ENCODE measurements at places on chromosomes 3 and 15.
A peak's percentile ranks its signal among the peaks of the same experiment; 100 is the strongest.

- no peak for DNase-seq
These were observed 263.8 kb upstream of the ATP10A start for GRCh38 chr15:26126819-26127387.

- DNase-seq = no peak
These were observed at the start of gene SLCO2A1 for GRCh38 chr3:134029734-134030378. SLCO2A1 (minus strand) TSS chr3:134029925; CDS start chr3:134029802, 123 bp downstream.

- DNase-seq = no peak
These were observed 145.4 kb upstream of the PROK2 start for GRCh38 chr3:71930056-71930991.

DNA sequence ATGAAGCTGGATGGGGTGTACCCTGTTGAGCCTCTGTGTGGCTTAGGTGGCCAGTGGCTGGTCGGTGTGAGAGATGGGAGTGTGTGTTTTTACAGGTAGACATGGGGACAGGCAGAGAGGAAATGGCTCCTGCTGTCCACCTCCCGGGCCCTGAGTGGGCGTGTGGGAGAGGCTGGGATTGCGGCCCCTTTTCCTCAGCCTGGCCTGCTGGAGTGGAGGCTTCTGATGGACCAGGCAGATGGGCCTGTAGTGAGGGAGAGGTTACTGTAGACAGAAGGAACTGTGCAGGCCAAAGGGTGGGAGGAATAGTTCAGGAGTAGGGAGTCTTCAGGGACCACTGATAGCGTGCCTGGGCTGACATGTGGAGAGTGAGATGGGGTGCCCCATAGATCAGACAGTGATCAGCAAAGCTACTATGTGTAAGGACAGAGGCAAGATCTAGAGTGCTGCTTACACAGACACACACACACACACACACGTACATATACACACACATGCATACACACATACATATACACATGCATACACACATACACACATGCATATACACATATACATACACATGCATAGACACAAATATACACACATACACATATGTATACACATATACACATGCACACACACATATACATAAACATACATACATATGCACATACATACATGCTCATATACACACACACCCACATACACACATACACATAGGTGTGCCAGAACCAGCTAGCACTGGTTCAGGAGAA is 26.4 kb downstream of the ACAA1 start:
- no peak for DNase-seq

DNA sequence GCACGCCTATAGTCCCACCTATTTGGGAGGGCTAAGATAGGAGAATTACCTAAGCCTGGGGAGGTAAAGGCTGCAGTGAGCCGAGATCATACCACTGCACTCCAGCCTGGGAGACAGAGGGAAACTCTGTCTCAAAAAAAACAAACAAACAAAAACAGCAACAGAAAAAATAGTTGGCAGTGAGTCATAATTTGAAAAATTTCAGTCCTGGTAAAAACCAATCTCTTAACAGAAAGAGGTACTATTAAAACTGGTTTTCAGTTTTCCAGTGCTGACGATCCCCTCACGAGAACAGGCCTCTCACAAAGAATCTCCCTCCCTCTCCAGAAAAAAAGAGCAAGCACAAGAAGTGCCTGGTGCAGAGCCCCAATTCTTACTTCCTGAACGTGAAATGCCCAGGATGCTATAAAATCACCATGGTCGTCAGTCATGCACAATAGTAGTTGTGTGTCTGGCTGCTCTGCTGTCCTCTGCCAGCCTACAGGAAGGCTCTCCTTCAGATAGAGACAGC is 22.8 kb upstream of the MAP4 start:
- DNase-seq = no peak

DNA sequence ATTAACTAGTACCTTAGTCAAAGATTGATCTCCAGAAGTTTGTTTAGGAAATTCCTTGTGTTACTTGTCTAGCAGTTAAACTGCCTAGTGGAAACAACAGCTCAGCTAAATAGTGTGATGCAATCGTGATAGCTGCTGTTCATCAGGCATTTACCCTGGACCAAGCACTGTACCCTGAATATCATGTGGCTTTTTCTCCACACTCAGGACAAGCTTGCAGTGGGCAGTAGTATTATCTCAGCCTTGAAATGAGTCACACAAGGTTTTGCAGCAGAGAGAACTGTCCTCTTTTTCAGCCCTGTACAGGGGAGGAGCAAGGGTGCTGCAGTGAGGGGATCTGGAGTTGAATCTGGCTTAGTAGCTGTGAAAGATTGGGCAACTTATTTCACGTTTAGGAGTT is 208.4 kb downstream of the TP63 start:
- no peak for DNase-seq

DNA sequence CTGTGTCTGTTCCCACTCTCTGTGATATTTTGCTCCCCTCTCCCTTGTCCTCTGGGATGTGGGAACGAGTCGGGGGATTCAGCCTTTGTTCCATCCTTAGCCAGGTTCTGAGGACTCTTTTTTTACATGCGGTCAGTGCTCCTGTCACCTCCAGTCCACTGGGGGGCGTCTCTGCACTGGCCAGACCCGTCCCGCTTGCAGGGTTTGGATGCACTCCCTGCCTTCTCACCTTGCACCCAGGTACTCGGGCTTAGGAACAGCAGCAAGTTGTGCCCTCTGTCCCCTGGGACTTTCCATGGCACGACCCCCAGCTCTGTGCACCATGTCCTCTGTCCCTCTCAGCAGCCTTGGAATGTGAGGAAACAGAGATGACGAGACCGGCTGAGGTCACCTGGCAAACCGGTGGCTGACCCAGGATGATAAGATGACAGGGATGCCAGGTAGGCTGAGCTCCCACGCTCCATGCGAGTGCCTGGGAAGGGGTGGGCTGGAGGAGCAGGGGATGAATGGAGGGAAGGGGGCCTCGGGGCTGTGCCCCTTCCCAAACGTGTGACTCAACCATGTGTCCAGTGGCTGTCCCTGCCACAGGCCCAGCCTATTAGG is 27.3 kb upstream of the FGD5 start:
- DNase-seq = no peak

GRCh38 chr3:39146611-39147591 is 6.5 kb downstream of the CSRNP1 start:
- peak; percentile 48 for DNase-seq

GRCh38 chr3:169980055-169980454 is 13.4 kb downstream of the SEC62 start:
- DNase-seq = no peak

GRCh38 chr3:132006605-132007204 is 28.1 kb downstream of the CPNE4 start:
- no peak for DNase-seq

DNA sequence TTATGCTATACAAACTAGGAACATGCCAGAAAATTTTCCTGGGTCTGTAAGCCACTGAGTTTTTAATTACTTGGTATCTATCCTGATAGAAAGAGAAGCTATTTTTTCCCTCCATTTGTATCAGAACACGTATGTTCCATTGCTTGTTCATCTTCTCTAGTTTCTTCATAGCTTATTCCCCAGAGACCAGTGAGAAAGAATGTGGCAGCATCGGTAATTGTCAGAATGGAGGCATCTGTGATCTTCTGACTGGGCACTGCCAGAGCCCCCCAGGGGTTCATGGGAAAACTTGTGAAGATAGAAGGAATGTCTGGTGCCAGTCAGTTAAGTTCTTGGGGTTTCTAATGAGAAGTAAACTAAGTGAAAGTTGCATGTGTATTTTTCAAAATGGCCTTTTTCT is 720.2 kb upstream of the GOLIM4 start:
- DNase-seq = no peak

DNA sequence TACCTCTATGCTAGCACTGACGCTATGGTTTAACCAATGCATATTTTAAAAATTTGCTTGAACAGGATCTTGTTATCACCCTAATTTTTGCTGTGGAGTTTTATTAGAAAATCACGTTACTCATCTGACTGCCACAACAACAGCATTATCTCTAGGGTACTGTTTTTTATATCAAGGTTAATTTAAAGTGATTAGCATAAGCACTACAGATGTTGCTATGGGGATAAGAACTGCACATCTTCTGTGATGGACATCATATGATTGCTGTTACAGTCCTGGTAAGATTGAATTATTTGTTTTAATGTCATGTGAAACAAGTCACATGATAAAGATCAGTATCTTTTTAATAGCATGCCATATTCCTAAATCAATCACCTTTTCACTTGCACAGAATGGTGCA is 492.2 kb upstream of the ROBO2 start:
- no peak for DNase-seq

DNA sequence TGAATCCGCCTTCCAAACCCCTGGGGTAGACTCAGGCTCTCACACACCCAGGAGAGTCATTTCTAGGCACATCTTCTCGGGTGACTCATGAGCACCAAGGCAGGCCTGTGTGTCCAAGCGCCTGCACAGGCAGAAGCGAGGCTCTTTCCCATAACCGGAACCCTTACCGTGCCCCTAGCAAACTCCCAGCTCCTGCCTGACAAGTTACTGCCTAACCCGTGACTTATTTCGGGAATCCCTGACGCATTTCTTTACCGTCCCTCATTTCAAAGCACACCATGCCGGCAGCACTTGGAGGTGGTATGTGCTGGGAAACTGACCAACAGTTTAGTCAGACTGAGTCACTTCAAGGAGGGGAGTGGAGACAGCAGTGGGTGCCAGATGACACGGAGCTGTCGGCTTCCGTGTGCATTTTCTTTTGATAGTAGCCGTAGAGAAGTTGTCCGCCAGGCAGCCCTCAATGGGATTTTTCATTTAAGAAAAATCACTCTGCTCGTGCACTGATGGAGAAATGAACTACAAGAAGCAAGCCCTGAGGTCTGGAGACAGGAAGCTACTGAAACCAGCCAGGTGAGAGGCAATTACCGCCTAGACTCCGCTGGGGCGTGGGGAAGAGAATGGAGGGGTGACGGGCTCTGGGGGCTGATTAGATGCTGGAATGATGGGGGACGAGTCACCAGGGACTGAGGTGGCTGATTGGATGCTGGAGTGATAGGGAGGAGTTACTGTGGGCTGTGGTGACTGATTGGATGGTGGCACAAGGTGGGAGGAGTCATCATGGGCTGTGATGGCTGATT is 17.3 kb upstream of the HRH1 start:
- DNase-seq = no peak

- DNase-seq = no peak
These were observed 560.8 kb upstream of the TBL1XR1 start for GRCh38 chr3:177758126-177758525.

- DNase-seq = no peak
These were observed 984.1 kb downstream of the EPHA3 start for GRCh38 chr3:90091549-90091948.

DNA sequence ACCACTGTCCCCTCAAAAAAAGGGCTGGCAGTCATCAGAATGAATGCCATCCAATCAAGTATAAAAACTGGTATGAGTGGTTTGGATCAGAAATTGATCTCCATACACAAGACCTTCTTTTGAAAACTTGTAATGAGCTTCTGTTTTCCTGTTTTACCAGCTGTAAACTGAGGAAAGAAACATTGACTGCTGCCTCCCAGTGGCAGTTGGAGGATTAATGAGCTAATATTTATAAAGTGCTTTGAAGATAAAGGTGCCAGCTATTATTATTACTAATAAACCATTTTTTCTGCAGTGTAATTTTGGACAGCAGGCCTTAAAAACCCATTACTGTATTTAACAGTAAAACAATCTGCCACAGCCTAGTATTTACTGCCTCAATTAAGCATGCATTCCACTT is 11.4 kb downstream of the CHL1 start:
- DNase-seq = no peak

GRCh38 chr15:61318301-61318700 is 89.2 kb upstream of the RORA start:
- no peak for DNase-seq

DNA sequence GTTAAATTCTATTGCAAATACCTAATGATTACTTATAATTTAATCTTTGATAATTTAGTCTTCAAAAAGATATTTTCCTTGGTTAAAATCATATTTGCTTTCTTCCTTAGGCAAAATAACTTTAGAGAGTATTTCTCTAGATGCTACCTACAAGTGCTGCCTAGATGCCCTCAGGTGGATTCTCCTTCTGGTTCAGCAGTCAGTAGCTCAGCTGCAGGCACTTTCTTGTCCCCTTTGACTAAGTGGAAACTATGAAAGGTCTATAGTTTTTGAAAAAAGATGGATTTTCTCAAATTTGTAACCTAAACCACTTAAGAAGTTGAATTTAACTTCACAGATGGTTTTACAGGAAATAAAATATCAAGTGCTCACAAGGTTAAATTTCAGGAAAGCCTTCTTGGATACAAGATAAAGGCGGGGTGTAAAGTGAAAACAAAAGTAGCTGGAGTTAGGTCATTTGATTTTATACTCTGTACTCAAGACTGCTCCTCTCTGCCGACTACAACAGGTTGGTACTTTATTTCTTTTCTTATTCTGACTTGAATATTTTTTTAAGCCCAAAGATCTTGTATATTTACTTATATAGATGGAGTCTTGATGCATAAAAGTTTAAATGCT is at the start of gene ACKR4:
ACKR4 (plus strand) TSS at position 455 of the 618 bp plus-strand sequence. CDS start 3,128 bp downstream, outside the sequence.
- DNase-seq = no peak

DNA sequence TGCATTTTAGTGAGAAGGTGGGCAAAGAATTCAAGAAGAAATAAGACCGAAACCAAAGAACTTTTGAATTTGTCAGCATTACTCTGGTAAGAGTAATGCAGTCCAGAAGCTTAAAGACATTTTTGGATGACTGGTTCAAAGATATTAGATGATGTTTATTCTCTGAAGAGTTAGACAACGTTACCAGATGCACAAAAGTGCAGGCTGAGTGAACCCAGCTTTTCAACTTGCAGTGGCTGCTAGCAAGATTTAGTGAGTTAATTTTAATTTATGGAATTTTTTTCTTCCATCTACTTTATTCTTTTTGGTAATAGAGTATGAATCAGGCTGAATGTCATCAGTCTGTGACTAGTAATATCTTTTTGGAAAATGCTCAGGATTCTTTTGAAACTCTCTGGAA is 267.3 kb upstream of the AZI2 start:
- DNase-seq = no peak

GRCh38 chr15:72889545-72889944 is 106.0 kb upstream of the ADPGK start:
- no peak for DNase-seq

DNA sequence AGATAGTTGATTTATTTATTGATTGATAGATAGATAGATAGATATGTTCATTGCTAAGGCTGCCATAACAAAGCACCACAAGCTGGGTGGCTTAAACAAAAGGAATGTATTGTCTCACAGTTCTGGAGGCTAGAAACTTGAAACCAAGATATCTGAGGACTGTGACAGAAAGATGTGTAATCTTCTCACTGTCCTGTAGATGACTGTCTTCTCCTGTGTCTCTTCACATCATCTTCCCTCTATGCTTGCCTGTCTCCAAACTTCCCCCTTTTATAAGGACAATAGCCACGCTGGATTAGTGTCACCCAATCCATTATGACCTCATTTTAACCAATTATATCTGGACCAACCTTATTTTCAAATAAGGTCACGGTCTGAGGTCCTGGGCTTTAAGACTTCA is 40.9 kb downstream of the GNB4 start:
- no peak for DNase-seq

DNA sequence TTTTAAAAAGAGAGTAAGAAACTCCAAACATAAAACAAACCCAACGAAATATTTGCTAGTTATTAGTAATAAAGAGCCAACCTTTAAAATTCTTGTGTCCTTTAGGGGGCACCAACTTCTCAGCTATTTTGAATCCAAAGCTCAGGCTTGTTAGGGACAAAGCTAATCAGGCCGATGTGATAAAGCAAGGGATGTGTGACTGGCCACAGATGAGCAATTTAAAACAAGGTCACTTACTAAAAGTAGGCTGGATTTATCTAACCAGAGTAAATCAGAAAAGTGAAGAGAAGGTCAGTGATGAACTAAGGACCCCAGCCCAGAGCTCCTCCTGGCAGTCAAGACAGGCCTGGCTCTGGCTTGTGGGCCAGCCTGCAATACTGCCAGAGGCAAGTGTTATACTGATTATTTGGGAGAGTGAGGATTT is 108.5 kb downstream of the CYP19A1 start:
- DNase-seq = no peak

- DNase-seq = no peak
These were observed 461.8 kb downstream of the RAP2B start for GRCh38 chr3:153623834-153624233.
